ENCODE measurements at places on chromosomes 4 and X. TPM values are rescaled to one million over a fixed set of nuclear protein-coding genes. Genes with fewer than 3 reads are reported as not detected.

The MAGED4 gene
- 5.2 TPM for total RNA-seq

The RAPGEF2 gene
- total RNA-seq, result 46.7 TPM

The ARHGAP4 gene
- 8.6 TPM for total RNA-seq

The MAGEA10 gene
- total RNA-seq, result not detected

The GC gene
- 16.2 TPM for total RNA-seq

DNA sequence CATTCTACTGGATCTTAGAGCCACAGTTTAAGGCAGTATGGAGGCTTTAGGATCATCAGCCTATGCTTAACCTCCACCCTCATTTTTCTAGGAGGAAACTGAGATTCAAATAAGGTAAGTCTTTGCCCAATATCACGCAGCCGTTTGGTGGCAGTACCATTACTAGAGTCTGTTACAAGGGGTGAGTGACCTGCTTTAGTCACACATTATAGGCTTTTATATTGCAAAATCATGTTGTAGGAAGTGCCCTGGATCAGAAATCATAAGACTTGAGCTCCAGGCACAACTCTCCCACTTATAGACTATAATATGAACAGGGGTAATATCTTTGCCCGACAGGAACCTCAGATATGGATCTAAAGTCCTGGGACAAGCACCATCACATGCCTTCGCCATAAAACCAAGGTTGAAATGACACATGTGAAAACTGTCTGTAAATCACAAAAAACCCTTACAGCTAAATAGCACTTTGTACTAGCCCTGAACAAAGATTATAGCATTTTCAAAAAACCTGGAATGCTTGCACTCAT lies 19.2 kb downstream of the HPSE start:
- no peaks in the 10 kb centered on the region for H3K27me3 ChIP-seq
- no peaks in the 10 kb centered on the region for H3K4me1 ChIP-seq
- no peak overlapping the region for H3K4me3 ChIP-seq
- no peak overlapping the region for H3K27ac ChIP-seq

DNA sequence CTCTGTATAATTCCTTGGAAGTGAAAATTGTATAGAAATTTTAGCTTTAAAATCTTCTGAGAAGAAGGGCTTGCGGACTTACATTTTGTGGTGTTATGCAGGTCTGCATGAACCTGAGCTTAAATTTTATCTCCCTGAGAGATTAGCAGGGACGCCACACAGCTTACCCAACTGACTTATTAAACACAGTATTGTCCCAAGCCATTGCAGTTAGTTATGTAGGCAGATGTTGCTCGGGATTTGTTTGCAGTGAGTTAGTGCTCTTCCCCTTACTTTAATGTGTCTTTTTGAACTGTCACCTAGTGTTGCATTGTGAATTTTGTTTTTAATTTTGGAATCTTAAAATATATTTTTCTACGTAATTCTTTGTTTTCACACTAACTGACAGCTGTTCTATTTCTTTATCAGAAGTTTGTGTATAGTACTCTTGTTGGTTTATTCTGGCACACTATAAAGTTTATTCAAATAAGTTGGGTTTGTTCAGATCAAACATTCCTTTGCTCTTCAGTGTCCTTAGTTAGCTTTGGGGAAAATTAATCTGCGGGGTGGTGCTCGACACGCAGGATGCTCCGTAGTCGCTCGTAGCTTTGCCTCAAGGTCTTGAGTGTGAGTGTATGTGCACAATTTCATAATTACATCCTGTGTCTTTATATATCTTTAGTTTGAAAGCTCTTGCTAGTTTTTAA lies 145.4 kb downstream of the STIM2 start:
- no peak for DNase-seq
- no peak overlapping the region for H3K4me3 ChIP-seq

- no peak overlapping the region for H3K27ac ChIP-seq
- DNase-seq, result no peak
- H3K4me3 ChIP-seq, result no peak overlapping the region
- no peaks in the 10 kb centered on the region for H3K27me3 ChIP-seq
- no peaks in the 10 kb centered on the region for H3K36me3 ChIP-seq
Observed at GRCh38 chrX:39616731-39617130, 481.0 kb downstream of the BCOR start.

- no peak for DNase-seq
- no peaks in the 10 kb centered on the region for H3K36me3 ChIP-seq
- no peak overlapping the region for H3K27ac ChIP-seq
- H3K27me3 ChIP-seq, result no peaks in the 10 kb centered on the region
Observed at GRCh38 chr4:183139972-183140570, 41.0 kb downstream of the WWC2 start.

DNA sequence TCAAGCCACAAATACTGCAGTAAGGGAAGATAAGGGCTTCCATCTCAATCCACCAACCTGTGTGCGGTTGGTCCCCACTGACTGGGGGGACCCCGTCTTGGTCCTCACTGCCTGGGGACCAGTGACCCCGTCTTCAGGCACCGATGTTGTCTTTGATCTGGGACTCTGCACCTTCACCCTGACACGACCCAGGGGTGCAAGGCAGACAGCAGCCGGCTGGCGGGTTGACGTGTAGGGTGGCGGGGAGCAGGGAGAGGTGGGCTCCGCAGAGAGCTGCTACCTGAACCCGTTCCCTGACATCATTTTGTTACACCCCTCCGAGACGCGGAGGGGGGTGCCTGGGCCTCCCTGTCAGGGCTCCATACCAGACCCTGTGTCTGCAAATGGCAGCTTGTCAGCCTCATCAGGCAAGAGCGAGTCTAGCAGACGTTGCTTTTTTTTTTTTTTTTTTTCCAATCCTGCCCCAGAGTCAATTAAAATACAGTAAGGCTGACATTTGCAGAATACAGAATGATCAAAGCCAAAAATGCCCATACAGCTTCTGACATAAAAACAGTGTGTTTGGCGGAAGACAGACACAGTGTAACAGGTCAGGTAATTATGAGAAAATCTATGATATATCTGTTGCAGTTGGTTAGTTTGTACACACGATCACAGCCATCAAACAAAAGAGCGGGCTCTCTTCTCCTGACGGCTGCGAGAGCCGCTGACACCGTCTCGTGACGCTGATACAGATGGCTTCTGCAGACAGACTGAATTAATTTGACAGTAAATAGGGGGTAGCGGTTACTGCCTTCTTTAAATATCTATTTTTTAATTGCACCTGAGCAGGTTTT lies 118.6 kb downstream of the CRLF2 start:
- no peaks in the 10 kb centered on the region for H3K4me1 ChIP-seq
- H3K27ac ChIP-seq, result no peak overlapping the region
- no peaks in the 10 kb centered on the region for H3K27me3 ChIP-seq
- no peak overlapping the region for H3K4me3 ChIP-seq

DNA sequence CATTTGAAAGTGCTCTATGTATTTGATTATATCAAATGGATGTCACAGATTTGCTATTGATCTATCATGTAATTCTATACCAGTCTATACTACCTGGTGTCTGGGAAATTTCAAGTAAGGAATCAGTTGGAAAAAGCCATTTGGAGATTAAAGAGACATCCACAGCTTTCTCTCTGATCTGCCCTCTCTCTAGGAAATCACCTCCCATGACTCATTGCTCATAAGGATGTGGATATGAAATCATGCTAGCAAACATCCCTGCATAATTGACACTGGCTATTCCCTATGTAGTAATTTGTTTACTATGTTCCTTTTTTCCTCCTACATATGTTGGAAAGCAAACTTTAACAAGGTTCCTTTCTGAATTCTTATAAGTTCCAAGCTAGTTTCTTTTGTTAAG lies 94.3 kb downstream of the TEX13A start:
- no peaks in the 10 kb centered on the region for H3K4me1 ChIP-seq
- H3K27ac ChIP-seq, result no peak overlapping the region
- no peak for DNase-seq
- no peak overlapping the region for H3K4me3 ChIP-seq
- H3K27me3 ChIP-seq, result no peaks in the 10 kb centered on the region

- H3K4me3 ChIP-seq, result no peak overlapping the region
- no peaks in the 10 kb centered on the region for H3K36me3 ChIP-seq
- no peak for DNase-seq
- H3K4me1 ChIP-seq, result peaks cover 5% of the 10 kb centered on the region
- H3K27me3 ChIP-seq, result no peaks in the 10 kb centered on the region
- H3K27ac ChIP-seq, result no peak overlapping the region
Observed at GRCh38 chr4:139887376-139887802, 221.8 kb downstream of the MGST2 start.

GRCh38 chr4:58646126-58646525 lies 1535.9 kb upstream of the IGFBP7 start:
- no peaks in the 10 kb centered on the region for H3K27me3 ChIP-seq
- H3K4me1 ChIP-seq, result no peaks in the 10 kb centered on the region

DNA sequence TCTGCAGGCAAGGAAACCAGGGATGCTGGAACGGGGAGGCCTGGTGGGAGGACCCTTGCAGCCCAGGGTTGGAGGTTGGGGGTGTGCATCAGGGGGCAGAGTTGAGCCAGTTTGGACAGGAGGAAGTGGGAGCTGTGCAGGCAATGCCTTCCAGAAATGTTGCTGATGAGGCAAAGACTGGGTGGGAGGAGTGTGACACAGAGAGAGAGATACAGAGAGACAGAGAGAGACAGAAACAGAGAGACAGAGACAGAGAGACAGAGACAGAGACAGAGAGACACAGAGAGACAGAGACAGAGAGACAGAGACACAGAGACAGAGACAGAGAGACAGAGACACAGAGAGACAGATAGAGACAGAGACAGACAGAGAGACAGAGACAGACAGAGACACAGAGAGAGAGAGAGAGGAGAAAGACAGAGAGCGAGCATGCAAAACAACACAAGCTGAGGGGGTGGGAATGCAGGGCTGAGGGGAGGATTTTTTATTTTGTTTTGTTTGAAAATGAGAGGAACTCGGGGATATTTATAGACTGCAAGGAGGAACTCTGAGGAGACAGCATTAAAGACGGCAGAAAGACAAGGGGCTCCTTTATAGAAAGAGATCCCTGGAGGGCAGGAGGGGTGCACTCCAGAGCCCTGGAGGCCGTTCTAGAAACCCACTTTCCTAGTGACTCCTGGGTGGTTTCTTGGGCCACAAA lies 1.9 kb upstream of the HAUS3 start:
- no peak for DNase-seq
- H3K27ac ChIP-seq, result peak overlapping the region; percentile 37
- H3K36me3 ChIP-seq, result no peaks in the 10 kb centered on the region

DNA sequence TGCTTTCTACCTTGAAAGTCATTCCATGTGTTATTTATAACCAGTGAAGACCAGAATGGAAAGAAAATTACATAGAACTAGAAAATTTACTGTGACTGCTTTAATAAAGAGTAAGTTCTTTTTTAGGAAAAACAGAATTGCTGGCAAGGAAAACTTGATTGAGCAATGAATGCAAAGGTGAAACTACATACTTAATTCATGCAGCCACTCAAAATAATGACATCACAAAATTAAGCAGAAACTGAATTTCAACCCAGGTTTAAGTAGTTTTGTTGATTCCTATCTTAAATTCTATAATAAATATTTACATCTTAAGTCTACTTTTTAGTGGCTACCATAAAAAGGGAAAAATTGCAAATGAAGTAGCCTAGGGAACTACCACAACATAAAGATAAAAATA lies 14.0 kb downstream of the CHM start:
- H3K27ac ChIP-seq, result no peak overlapping the region
- no peak overlapping the region for H3K4me3 ChIP-seq
- no peaks in the 10 kb centered on the region for H3K27me3 ChIP-seq

- H3K4me3 ChIP-seq, result no peak overlapping the region
- DNase-seq, result no peak
- no peaks in the 10 kb centered on the region for H3K36me3 ChIP-seq
- no peaks in the 10 kb centered on the region for H3K27me3 ChIP-seq
Observed at GRCh38 chr4:55386073-55386472, 9.7 kb upstream of the TMEM165 start.

DNA sequence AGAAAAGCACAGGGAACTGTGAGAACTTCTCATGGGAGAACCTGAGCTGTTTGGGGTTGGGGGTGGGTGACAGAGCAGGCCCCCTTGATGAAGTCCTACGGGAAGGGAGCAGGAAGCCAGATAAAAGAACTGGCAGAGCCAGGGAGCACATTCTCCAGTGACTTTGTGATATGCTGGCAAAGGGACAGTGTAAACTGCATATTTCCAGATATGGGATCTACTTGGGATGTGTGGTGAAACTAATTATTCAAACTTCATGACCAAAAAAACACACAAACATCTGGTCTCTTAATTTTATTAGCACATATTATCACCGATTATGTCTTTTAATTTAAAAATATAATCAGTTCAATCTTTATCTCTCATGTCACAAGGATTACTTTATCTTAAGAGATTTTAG lies 266.0 kb downstream of the PAPSS1 start:
- no peaks in the 10 kb centered on the region for H3K36me3 ChIP-seq
- no peak for DNase-seq
- peaks cover 3% of the 10 kb centered on the region for H3K4me1 ChIP-seq
- no peak overlapping the region for H3K4me3 ChIP-seq
- no peaks in the 10 kb centered on the region for H3K27me3 ChIP-seq

GRCh38 chr4:2368746-2369437 lies 49.6 kb downstream of the ZFYVE28 start:
- H3K4me1 ChIP-seq, result peaks cover 6% of the 10 kb centered on the region
- no peaks in the 10 kb centered on the region for H3K36me3 ChIP-seq
- H3K4me3 ChIP-seq, result no peak overlapping the region
- no peaks in the 10 kb centered on the region for H3K27me3 ChIP-seq
- H3K27ac ChIP-seq, result no peak overlapping the region
- no peak for DNase-seq

GRCh38 chr4:180809439-180809838 lies 1433.8 kb upstream of the TENM3 start:
- no peak for DNase-seq
- no peaks in the 10 kb centered on the region for H3K36me3 ChIP-seq
- H3K4me3 ChIP-seq, result no peak overlapping the region
- no peaks in the 10 kb centered on the region for H3K27me3 ChIP-seq

DNA sequence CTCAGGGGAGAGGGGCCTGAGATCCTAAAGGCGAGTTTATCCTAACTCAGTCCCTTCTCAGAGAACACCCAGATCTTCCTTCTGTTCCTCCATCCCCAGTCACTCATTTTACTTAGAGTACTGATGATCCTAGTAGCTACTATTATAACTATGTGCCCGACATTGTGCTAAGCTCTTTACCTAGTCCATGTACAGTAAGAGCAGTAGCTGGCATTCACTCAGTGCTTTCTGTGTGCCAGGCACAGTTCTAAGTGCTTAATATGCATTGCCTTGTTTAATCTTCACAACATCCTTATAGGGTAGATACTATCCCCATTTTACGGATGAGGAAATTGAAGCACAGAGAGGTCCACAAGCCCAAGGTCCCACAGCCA lies 58.3 kb downstream of the FRMPD3 start:
- H3K27ac ChIP-seq, result no peak overlapping the region
- no peaks in the 10 kb centered on the region for H3K27me3 ChIP-seq
- H3K36me3 ChIP-seq, result no peaks in the 10 kb centered on the region
- DNase-seq, result no peak
- H3K4me3 ChIP-seq, result no peak overlapping the region

GRCh38 chrX:154378059-154378798 lies 866 bp upstream of the EMD start:
- no peaks in the 10 kb centered on the region for H3K27me3 ChIP-seq
- peak; percentile 63 for DNase-seq
- H3K4me1 ChIP-seq, result peaks cover 27% of the 10 kb centered on the region
- H3K27ac ChIP-seq, result peak overlapping the region; percentile 98
- no peak overlapping the region for H3K4me3 ChIP-seq
- no peaks in the 10 kb centered on the region for H3K36me3 ChIP-seq
